Effector memory CD8-positive, alpha-beta T cell (primary cell): ENCODE measurements at places on chromosomes 6 and 20.
A peak's percentile ranks its signal among the peaks of the same experiment; 100 is the strongest.

DNA sequence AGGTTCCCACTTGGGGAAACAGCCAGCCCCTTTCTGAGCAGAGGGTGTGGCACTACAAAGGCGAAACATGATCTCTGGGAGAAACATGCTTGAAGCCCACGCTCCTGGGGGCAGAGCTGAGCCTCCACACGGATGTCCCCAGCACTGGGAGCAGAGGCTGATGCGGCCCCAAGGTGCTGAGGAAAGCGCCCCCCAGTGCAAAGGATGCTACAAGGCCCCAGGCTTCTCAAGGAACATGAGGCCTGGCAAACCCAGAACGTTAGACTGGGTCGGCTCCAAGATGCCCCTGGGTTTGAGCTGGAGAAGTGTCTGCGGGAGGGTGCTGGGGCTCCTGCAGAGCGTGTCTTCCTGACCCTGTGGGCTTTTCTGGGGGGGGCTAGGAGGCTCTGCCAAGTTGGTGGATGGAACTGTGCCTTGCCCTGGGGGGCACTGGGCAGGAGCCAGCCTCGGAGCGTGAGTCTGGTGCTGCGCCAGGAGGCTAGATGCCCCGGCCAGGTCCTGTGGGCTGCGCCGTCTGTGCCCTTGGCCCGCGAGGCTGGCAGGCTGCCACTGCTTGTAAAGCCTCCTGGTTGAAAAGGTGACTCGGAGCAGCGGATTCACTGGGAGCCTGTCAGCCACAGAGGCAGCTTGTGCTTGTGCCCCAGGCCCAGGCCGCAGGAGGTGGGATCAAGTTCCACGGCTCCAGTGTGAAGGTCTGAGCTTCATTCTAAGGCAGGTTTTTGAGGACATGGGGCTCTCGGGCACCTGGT lies 8.1 kb downstream of the SYNJ2 start:
- H3K27ac ChIP-seq, result peak overlapping the region; percentile 33
- H3K4me3 ChIP-seq, result no peak overlapping the region
- DNase-seq, result no peak
- no peaks in the 10 kb centered on the region for H3K27me3 ChIP-seq
- peaks cover 4% of the 10 kb centered on the region for H3K36me3 ChIP-seq

GRCh38 chr6:170367241-170367640 lies 60.7 kb downstream of the FAM120B start:
- H3K27ac ChIP-seq, result no peak overlapping the region
- H3K4me1 ChIP-seq, result peaks cover 10% of the 10 kb centered on the region
- H3K36me3 ChIP-seq, result peaks cover 35% of the 10 kb centered on the region

- H3K4me3 ChIP-seq, result peak overlapping the region; percentile 64
- peak overlapping the region; percentile 90 for H3K27ac ChIP-seq
- DNase-seq, result no peak
Observed at GRCh38 chr6:106142876-106143431, 56.8 kb downstream of the PRDM1 start.

DNA sequence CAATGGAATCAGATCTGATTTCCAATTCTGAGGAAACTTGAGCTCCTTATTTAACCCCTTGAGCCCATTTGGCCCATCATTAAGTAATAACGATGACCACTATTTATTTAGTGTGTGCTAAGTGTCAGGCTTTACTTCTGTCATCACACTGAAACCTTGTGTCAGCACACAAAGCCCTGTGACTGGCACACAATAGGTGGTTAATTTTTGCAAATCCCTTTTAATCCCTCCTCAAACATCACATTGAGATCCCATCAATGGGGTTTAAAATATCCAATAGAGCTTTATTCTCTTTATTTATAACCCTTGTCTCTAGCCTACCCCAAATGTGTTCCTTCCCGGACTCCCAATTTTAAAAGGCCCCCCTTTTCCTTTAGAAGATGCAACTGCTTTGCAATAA lies 656.8 kb upstream of the CHD6 start:
- no peaks in the 10 kb centered on the region for H3K4me1 ChIP-seq
- no peaks in the 10 kb centered on the region for H3K27me3 ChIP-seq
- no peak for DNase-seq
- no peak overlapping the region for H3K4me3 ChIP-seq
- H3K27ac ChIP-seq, result no peak overlapping the region

GRCh38 chr20:22615425-22615824 lies 31.1 kb upstream of the FOXA2 start:
- no peaks in the 10 kb centered on the region for H3K4me1 ChIP-seq
- no peak overlapping the region for H3K4me3 ChIP-seq
- H3K36me3 ChIP-seq, result no peaks in the 10 kb centered on the region
- H3K27ac ChIP-seq, result no peak overlapping the region
- no peaks in the 10 kb centered on the region for H3K27me3 ChIP-seq
- no peak for DNase-seq

DNA sequence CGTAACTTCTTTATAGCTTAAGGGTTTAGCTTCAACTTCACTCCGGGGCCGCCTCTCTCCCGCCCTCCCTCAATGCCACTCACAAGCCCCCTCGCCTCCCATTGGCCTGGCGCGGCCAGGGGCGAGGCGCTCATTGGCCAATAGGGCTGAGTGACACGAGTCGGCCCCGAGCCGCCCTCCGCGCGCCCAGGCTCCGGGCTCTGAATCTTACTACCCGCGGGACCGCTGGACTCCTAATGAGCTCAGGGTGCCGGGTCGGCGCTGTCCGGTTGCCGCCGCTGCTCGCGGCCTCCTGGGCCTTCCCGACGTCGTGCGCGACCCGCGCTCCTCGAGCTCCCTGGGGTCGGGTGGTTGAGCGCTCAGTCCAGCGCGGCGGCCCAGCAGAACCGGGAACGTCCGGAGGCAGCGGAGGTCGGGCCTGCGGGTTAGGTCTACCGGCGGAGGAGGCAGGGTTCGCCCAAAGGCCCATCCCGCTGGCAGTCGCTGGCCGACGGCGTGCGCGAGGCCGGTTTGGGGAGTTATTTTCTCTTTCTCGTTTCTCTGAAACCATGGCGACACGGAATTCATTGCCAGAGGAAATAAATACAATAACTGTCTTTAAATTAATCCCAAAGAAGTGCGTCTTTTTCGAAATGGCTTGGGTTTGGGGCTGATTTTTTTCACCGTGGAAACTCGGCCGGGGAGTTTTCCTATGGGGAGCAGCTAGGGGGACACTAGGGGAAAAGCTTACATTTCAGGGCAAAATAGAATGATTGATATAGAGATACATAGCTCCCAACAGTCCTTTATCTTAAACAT lies at the start of gene SIM1:
SIM1 (minus strand) TSS at position 19 of the 798 bp plus-strand sequence. CDS start 1,453 bp downstream, outside the sequence.
- H3K27ac ChIP-seq, result no peak within 1 kb of the TSS
- peaks cover 15% of the 10 kb centered on the region for H3K36me3 ChIP-seq
- peak within 1 kb of the TSS; percentile 31 for H3K4me3 ChIP-seq
- no peaks in the 10 kb centered on the region for H3K27me3 ChIP-seq

DNA sequence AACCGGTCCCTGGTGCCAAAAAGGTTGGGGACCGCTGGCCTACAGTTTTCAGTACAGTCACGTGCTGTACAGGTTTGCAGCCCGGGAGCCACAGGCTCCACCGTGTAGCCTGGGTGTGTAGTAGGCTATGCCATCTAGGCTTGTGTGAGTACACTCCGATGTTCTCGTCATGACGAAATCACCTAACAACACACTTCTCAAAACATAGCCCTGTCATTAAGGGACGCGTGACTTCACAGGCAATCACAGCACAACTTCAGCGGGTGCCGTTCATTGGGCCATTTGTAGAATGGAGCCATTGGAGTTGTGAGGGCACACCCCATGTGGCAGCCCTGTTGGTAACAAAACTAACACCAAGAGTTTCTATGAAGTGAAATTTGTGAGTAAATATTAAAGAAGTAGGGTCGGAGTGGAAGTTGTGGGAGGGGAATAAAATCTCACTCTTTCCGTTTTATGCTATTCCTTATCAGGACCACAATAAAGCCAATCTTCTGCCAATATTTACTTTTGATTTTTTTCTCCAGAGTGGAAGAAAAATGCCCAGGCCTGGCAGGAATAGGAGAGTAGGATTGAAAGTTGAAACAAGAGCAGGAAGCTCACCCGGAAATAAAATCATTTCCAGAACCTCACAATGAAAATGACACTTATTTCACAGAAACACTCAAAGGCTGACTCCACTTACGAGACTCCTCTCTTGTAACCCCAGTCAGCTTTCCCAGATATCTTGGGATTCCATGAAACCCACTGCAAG lies 63.7 kb upstream of the PTPN1 start:
- no peak for DNase-seq
- no peak overlapping the region for H3K4me3 ChIP-seq
- H3K4me1 ChIP-seq, result peaks cover 12% of the 10 kb centered on the region
- H3K36me3 ChIP-seq, result peaks cover 3% of the 10 kb centered on the region
